ENCODE measurements at places on chromosomes 12 and 14. TPM values are rescaled to one million over a fixed set of nuclear protein-coding genes. Genes with fewer than 3 reads are reported as not detected.
A peak's percentile ranks its signal among the peaks of the same experiment; 100 is the strongest.

DNA sequence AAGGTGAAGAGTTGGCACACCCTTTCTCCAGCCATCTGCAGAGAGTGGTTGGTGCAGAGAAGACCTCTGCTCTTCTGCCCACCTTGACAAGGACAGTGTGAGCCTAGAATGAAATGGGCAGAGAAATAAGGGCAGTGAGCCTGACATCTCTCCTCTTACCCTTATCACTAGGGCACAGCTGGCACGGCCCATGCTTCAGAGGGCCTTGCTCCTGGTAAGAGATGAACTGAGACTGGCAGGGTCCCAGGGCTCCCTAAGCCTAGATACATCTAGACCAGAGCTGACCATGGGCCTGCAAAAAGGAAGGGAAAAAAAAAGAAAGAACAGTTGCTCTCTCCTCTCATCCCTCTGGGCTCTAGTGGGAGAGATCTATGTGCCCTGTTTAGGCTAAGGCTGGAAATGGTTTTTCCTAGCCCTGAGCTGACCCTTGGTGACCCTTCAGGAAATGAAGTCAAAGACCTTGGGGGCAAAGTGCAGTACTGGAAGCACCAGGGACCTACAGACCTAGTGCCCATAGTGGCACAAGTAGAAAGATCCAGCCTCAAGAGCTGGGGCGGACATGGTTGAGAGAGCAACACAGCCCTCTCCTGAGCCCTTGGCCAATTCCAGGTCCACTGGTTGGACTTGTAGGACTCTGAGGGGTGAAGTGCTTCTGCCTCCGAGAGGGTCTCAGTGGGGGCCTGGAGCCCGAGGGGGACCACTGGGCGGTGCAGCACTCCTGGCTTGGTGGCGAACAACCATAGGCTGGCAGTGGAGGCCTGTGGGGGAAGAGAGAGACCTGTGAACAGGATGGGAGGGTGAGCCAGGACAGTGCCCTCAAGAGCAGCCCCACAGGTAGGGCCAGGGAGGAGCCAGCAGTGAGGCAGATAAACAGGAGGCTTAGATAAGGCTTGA is 22.0 kb downstream of the PRPF40B start:
- no peak for DNase-seq
- H3K27me3 ChIP-seq = no peaks in the 10 kb centered on the region
- H3K36me3 ChIP-seq = peaks cover 40% of the 10 kb centered on the region
- H3K27ac ChIP-seq = peak overlapping the region; percentile 87
- H3K4me3 ChIP-seq = no peak overlapping the region

DNA sequence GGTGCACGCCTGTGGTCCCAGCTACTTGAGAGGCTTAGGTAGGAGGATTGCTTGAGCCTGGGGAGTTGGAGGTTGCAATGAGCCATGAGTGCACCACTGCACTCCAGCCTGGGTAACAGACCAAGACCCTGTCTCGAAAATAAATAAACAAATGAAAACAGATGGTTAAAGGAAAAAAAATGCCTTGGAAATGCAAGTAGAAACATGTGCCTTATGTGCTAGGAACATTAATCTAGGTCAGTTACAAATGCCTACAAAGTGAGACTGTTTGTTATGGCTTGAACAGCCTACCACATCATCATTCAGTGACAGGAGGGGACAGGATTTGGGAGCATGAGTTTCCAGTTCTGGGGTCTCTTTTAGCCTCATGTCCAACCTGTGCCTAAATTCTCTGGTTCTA is 52.4 kb upstream of the BCAT1 start:
- H3K27me3 ChIP-seq = peaks cover 10% of the 10 kb centered on the region
- no peak for DNase-seq
- no peak overlapping the region for H3K27ac ChIP-seq
- H3K4me1 ChIP-seq = peaks cover 8% of the 10 kb centered on the region
- no peak overlapping the region for H3K4me3 ChIP-seq
- no peaks in the 10 kb centered on the region for H3K36me3 ChIP-seq

GRCh38 chr14:98773814-98774213 is 498.2 kb downstream of the BCL11B start:
- H3K27me3 ChIP-seq = peaks cover 2% of the 10 kb centered on the region
- H3K4me1 ChIP-seq = no peaks in the 10 kb centered on the region
- no peaks in the 10 kb centered on the region for H3K36me3 ChIP-seq
- DNase-seq = no peak

- no peak for DNase-seq
- no peak overlapping the region for H3K27ac ChIP-seq
- no peaks in the 10 kb centered on the region for H3K4me1 ChIP-seq
- H3K36me3 ChIP-seq = peaks cover 2% of the 10 kb centered on the region
- peaks cover 15% of the 10 kb centered on the region for H3K27me3 ChIP-seq
Observed at GRCh38 chr12:115936997-115937916, 340.2 kb downstream of the MED13L start.

- peaks cover 19% of the 10 kb centered on the region for H3K4me1 ChIP-seq
- no peak for DNase-seq
- H3K4me3 ChIP-seq = no peak overlapping the region
- no peaks in the 10 kb centered on the region for H3K27me3 ChIP-seq
- H3K27ac ChIP-seq = no peak overlapping the region
Observed at GRCh38 chr14:92637228-92637627, 111.2 kb downstream of the LGMN start.

GRCh38 chr14:72544615-72545387 is 349.1 kb downstream of the DPF3 start:
- H3K4me1 ChIP-seq = peaks cover 36% of the 10 kb centered on the region
- DNase-seq = no peak
- peaks cover 16% of the 10 kb centered on the region for H3K27me3 ChIP-seq
- no peak overlapping the region for H3K4me3 ChIP-seq

GRCh38 chr14:72516936-72517700 is 376.8 kb downstream of the DPF3 start:
- peak; percentile 87 for DNase-seq
- peak overlapping the region; percentile 94 for H3K27ac ChIP-seq
- H3K4me3 ChIP-seq = peak overlapping the region; percentile 23
- H3K4me1 ChIP-seq = peaks cover 81% of the 10 kb centered on the region
- no peaks in the 10 kb centered on the region for H3K27me3 ChIP-seq

DNA sequence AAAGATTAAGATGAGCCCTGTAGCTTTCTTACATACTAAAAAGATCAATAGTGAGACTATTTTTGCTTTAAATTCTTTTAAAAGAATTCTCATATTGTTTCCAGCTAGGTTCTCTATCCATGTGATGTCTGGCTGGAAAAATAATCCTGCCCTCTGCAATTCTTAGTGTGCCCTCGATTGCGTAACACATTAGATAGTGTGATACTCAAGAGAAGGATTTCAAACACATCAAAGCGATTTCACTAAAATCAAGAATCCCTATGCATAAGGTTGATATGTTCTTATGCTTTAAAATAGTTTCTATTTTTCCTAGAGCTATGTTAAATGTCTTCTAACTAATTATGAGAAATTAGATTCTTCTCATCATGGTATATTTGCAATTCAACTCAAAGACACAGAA is 127.3 kb upstream of the PLEKHA5 start:
- no peaks in the 10 kb centered on the region for H3K27me3 ChIP-seq
- no peak for DNase-seq
- H3K4me1 ChIP-seq = no peaks in the 10 kb centered on the region
- no peak overlapping the region for H3K27ac ChIP-seq
- H3K36me3 ChIP-seq = no peaks in the 10 kb centered on the region
- H3K4me3 ChIP-seq = no peak overlapping the region

- peak; percentile 57 for DNase-seq
- H3K27me3 ChIP-seq = no peaks in the 10 kb centered on the region
- H3K4me1 ChIP-seq = peaks cover 67% of the 10 kb centered on the region
Observed at GRCh38 chr14:55103005-55103640, 25.9 kb upstream of the LGALS3 start.

DNA sequence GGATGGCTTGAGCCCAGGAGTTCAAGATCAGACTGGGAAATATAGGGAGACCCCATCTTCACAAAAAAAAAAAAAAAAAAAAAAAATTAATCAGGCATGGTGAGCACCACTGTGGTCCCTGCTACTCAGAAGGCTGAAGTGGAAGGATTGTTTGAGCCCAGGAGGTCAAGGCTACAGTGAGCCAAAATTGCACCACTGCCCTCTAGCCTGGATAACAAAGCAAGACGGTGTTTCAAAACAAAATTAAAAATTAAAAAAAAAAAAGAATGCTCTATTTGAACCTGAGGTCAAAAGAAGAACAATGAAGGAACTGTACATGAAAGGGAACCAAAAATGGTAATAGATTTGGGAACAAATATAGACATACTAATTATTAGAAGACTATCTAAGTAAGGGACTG is 40.4 kb downstream of the BMP4 start:
- H3K36me3 ChIP-seq = no peaks in the 10 kb centered on the region
- no peak for DNase-seq
- no peak overlapping the region for H3K4me3 ChIP-seq
- peaks cover 4% of the 10 kb centered on the region for H3K27me3 ChIP-seq
- H3K4me1 ChIP-seq = no peaks in the 10 kb centered on the region

GRCh38 chr12:57548013-57548315 is 972 bp upstream of the DCTN2 start:
- peaks cover 51% of the 10 kb centered on the region for H3K4me1 ChIP-seq
- peak overlapping the region; percentile 92 for H3K4me3 ChIP-seq
- DNase-seq = no peak
- H3K27me3 ChIP-seq = peaks cover 14% of the 10 kb centered on the region

- H3K36me3 ChIP-seq = no peaks in the 10 kb centered on the region
- H3K27ac ChIP-seq = no peak overlapping the region
- H3K27me3 ChIP-seq = no peaks in the 10 kb centered on the region
- no peak overlapping the region for H3K4me3 ChIP-seq
- H3K4me1 ChIP-seq = no peaks in the 10 kb centered on the region
Observed at GRCh38 chr12:43882578-43883178, 46.8 kb downstream of the TMEM117 start.

DNA sequence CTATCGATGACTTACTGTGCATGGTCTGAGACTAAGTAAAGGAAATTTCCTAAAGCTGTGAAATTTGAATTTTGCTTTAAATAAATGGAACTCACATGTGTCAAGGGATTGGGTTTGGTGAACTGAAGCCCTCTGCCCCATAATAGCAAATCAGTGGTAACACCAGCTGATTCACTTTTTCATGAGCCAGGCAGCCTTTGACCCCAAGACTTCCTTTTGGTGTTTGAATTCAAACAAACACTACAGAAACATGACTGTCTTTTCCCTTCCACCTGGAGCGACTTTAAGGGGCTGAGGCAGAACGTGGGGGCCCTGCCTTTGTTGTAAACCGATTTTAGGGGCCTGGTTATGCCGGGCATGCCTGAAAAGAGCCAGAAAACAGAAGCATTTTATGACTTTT is 28.8 kb downstream of the KCTD10 start:
- no peaks in the 10 kb centered on the region for H3K27me3 ChIP-seq
- H3K4me3 ChIP-seq = no peak overlapping the region
- H3K27ac ChIP-seq = no peak overlapping the region
- no peak for DNase-seq

DNA sequence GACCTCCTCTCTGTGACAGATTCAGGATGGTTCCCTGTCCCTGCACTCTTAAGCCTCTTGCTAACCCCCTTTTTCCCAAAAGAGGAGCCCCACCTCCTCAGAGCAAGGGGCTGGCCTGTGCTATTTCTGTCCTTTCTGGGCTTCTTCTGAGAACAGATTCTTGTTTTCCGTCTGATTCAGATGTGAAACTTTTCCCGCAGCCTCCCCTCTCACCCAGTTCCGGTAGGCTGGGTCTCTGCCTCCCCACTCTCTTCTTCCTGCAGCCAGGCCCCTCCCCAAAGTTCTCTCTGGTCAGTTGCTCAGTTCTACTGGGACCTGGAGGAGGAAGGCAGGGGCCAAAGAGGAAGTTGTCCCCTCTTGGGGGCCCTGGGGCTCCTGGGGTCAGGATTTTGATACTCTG is 11.8 kb downstream of the PDE1B start:
- no peaks in the 10 kb centered on the region for H3K27me3 ChIP-seq
- peak overlapping the region; percentile 71 for H3K4me3 ChIP-seq
- H3K36me3 ChIP-seq = peaks cover 9% of the 10 kb centered on the region
- peaks cover 53% of the 10 kb centered on the region for H3K4me1 ChIP-seq
- H3K27ac ChIP-seq = peak overlapping the region; percentile 88
- peak; percentile 45 for DNase-seq

GRCh38 chr12:21675641-21676040 is 18.0 kb upstream of the LDHB start:
- no peaks in the 10 kb centered on the region for H3K36me3 ChIP-seq
- peaks cover 1% of the 10 kb centered on the region for H3K27me3 ChIP-seq
- H3K4me1 ChIP-seq = peaks cover 44% of the 10 kb centered on the region
- peak overlapping the region; percentile 28 for H3K27ac ChIP-seq
- DNase-seq = no peak

DNA sequence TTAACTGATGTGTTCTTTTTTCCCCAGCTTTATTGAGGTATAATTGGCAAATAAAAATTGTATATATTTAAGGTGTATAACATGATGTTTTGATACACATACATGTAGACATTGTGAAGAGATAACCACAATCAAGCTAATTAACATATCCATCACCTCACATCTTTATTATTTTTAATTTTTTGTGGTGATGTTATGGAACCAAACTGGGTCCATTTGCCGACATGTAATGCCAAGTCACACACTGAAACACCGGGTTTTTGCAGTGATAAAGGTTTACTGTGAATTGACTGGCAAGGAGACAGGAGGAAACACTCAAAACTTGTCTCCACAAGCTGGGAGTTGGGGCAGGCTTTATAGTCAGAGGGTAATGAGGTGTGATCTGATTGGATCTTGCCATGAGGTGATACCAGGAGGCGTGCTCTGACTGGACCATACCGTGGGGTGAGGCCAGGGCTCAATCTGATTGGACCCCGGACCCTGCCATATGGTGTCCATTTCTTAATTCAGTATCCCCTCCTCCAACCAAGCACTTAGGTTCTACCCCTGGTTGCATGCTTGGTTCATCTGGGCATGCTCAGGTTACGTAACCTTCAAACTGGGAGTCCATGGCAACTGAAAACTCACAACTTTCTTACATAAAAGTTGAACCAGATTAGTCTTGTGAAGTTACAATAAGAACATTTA is 11.8 kb upstream of the WSCD2 start:
- no peaks in the 10 kb centered on the region for H3K36me3 ChIP-seq
- H3K4me3 ChIP-seq = no peak overlapping the region
- H3K27me3 ChIP-seq = peaks cover 10% of the 10 kb centered on the region

GRCh38 chr14:96269359-96269710 is 13.3 kb downstream of the BDKRB1 start:
- no peaks in the 10 kb centered on the region for H3K4me1 ChIP-seq
- no peak for DNase-seq
- no peak overlapping the region for H3K27ac ChIP-seq

- peaks cover 8% of the 10 kb centered on the region for H3K36me3 ChIP-seq
- no peak for DNase-seq
- H3K27me3 ChIP-seq = no peaks in the 10 kb centered on the region
Observed at GRCh38 chr12:4141348-4142270, 132.0 kb upstream of the CCND2 start.

KLHL33 gene
- total RNA-seq = 0.17 TPM

MAP3K9 gene
- total RNA-seq = 4.8 TPM

MUCL1 gene
- not detected for total RNA-seq

CKB gene
- total RNA-seq = 0.52 TPM

NRXN3 gene
- not detected for total RNA-seq
